ENCODE measurements at places on chromosomes 4 and X.

GRCh38 chrX:103831803-103832544 lies at the start of gene RAB9B:
Gene RAB9B (minus strand): TSS chrX:103832257. CDS start chrX:103825784, 6,473 bp downstream.
- DNase-seq = peak; percentile 20

GRCh38 chr4:15690020-15690809 lies 8.6 kb downstream of the FAM200B start:
- DNase-seq = no peak

DNA sequence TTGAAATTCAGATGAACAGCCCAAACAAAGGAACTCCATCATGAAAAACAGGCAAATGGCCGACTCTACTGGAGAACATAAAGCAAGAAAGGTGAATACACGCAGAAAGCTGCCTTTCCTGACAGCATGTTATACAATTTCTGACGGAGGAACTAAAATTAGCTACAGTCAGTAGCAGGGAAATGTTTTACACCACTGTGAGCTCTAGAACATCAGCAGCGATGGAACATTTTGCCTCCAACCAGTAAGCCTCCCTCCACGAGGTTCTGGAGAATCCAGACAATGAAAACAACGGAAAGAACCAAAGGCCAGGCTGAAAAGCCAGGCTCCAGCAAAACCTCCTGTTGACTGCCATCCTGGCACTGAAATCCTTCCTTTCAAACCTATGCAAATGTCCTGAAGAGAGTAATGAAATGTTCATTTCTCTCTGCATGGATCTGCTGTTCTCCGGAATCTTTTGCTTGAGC lies 78.9 kb downstream of the IRF2 start:
- no peak for DNase-seq

GRCh38 chr4:111986095-111986494 lies 159.2 kb upstream of the FAM241A start:
- DNase-seq = no peak

DNA sequence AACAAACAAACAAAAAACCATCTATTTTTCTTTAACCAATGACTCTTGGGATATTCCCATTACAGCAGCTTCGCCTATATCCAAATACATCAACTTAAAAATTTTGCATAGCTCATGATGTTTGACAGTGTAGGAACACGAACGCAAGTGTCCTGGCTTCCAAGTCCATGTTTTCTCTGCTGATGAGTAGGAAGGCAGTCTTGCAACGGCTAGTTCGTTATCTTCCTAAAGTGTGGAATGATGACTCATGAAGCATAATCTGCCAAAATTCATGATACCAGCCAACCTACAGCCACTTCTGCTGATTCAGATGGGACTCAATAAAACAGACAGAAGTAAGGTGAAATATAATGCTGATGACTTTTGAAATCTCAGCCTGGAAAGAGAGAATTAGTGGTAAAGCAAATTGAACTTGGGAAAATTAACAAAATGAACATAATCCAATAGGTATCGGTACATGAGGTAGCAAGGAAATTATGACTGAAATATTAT lies 6.4 kb upstream of the SEPTIN11 start:
- DNase-seq = no peak

GRCh38 chrX:71653344-71653743 lies 14.0 kb upstream of the LOC101059915 start:
- no peak for DNase-seq

- DNase-seq = no peak
Observed at GRCh38 chr4:145791988-145792387, 112.0 kb downstream of the C4orf51 start.

GRCh38 chr4:89152972-89153371 lies 41.6 kb downstream of the TIGD2 start:
- no peak for DNase-seq

- DNase-seq = no peak
Observed at GRCh38 chr4:47598320-47598719, 113.2 kb downstream of the ATP10D start.

GRCh38 chrX:7286168-7286837 lies 138.3 kb upstream of the PUDP start:
- DNase-seq = no peak

DNA sequence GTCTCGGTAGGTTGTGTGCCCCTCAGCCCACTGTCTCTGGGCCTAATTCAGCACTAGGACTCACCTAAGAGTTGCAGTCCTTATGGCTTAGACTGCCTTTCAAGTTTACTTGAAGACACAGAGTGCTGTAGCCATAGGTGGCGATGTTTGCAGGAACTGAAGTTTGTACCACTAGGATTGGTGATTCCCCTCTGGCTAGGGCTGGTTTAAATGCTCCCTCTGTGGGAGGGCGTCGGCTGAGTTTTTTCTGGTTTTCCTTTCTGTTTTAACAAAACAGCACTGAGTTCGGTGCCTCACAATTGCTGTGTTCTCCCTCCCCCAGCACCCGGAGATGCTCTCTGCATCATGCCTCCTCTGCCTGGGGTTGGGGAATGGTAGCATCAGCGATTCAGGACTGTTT lies 480.9 kb downstream of the PCDH11X start:
- no peak for DNase-seq

DNA sequence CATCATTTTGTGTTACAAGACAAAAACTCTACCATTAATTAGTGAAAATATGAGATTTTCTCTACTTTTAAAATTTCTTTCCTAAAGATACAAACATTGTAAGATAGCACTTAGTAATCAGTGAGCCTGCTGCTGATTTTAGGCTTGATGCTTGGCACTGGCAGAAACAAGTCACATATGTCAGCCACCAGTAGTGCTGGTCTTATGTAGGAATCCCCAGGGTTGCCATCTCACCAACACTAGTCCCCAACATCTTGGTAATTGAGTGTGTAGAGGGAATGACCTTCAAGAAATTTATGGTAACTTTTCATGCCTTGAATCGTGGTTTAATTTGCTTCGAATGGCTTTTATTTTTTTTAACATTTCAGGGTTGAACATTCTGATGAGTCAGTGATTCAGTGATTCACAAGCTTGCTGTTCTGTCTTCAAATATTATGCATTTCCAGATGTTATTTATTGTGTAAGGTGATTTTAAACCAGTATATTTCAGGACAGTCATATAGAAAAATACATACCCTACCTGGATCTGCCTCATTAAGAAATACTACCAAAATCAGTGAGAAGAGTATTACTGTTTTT lies 11.9 kb downstream of the EXOC1 start:
- DNase-seq = no peak

GRCh38 chr4:86934147-86934770 lies 552 bp upstream of the AFF1 start:
- DNase-seq = peak; percentile 14

GRCh38 chrX:118523920-118524319 lies 28.3 kb downstream of the DOCK11 start:
- DNase-seq = no peak

- peak; percentile 54 for DNase-seq
Observed at GRCh38 chrX:17459008-17459611, 84.1 kb downstream of the NHS start.

GRCh38 chr4:107736924-107737448 lies 17.0 kb upstream of the PAPSS1 start:
- no peak for DNase-seq

GRCh38 chr4:10728016-10728415 lies 43.4 kb upstream of the CLNK start:
- no peak for DNase-seq

DNA sequence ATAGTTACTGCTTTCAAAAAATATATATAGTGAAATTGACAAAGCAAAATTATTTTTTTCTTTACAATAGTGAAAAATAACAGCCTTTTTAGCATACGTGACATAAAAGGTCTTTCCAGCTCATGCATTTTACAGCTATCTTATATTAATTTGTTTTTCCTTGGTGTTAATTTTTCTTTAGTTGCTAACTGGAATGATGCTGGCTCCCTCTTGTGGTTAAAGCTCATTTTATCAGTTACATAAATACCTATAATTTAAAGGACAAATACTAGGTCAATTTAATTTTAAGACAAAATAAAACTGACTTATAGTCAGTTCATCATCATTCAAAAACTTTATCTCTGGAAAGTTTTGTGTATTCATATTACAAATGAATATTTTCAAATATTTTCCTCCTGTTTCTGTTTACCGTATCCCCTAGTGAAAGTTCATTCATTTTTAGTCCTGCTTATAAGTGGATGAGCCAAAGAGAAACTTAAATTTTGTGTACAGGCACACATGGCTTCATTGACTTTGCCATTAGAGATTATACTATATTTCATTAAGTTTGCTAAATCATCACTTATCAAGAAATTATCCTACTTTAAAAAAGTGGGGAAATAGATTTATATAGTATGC lies 9.9 kb upstream of the ANAPC4 start:
- no peak for DNase-seq

- no peak for DNase-seq
Observed at GRCh38 chr4:98030059-98030458, 113.2 kb downstream of the STPG2 start.

DNA sequence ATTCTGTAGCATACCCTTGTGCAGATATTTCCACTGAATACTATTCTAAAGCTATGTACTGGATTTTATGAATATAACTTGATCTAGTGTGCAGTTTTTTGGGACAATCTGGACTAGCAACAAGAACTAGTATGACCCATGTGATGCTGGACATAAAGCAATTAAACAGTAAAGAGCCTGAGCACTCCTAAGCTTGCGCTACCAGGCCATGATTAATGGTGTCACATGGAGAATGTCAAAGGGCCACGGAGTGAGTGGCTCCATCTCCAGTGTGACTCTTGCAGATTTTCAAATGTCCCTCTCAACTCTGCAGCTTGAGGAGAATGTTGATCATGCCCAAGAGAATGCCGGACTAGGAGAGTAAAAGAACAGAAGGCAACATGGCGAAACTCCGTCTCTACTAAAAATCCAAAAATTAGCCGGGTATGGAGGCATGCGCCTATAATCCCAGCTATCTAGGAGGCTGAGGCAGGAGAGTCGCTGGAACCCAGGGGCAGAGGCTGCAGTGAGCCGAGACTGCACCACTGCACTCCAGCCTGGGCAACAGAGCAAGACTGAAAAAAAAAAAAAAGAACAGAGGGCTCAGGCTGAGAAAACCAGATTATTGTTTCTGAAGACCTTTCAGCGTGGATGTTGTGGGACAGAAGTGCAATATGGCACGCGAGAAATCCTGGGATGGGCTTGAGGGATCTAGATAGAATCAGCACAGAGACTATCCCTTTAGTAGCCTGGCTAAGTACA lies 45.0 kb downstream of the TIGD2 start:
- DNase-seq = no peak

- no peak for DNase-seq
Observed at GRCh38 chr4:139331185-139331584, 28.9 kb upstream of the NDUFC1 start.

DNA sequence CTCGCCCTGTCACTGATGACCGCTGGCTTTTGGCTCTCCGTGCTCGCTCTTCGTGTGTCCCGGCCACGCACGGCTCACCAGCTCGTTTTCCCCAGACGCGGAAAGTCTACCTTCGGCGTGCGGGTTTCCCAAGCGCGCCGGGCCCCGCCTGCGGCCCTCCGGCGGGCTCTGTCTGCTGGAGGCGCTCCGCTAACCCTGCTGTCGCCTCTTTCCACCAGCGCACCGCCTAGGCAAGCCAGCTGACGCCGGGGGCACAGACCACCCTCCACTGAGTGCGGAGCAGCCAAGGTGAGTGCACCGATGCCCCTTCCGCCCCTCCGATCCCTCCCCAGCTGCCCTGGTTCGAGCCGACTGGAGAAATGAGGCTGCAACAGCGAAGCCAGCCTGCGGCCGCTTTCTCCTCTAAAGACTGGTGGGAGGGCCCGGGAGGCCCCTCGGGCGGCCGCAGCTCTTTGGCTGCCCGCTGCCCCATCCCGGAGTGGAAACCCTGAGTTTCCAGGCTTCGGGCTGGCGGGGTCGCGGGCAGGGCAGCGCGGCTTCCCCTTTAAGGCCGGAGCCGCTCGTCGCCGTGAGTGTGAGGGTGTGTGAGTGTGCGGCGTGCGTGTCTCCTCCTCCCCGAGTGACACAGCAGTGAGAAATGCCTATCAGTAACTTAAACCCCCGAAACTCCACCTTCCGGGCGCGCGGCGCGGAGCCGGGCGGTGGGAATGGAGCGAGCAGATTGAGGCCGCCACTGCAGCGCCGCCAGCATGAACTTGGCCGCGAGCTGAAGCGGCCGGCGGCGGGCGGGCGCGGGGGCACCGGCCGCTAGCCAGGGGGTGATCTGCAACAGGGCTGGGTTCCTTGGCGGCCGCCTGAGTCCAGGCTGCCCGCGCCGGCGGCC lies at the start of gene MAMLD1:
Gene MAMLD1, plus strand, starts transcription at position 719 of the 883 bp plus-strand sequence. CDS start 82,200 bp downstream, outside the sequence.
- peak; percentile 95 for DNase-seq

GRCh38 chr4:153901220-153901619 lies 112.3 kb upstream of the SFRP2 start:
- DNase-seq = no peak

DNA sequence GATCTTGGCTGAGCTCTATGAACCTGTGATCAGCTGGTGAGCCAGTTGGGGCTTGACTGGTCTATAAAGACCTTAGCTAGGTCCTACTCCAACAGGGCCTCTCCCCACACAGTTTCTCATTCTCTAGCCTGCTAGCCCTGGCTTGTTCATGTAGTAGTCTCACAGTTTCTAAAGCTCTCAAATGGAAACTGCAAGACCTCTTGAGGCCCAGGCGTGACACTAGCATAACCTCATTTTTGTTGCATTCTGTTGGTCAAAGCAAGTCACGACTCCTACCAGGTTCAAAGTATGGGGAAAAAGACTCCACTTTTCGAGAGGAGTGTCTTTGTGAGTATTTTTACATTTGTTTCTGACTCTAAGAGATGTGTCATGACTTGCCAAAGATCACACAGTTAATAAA lies 50.9 kb downstream of the CEP44 start:
- DNase-seq = no peak

GRCh38 chrX:19790829-19791228 lies 96.6 kb downstream of the SH3KBP1 start:
- no peak for DNase-seq

GRCh38 chrX:15864629-15865028 lies 10.0 kb upstream of the AP1S2 start:
- no peak for DNase-seq

DNA sequence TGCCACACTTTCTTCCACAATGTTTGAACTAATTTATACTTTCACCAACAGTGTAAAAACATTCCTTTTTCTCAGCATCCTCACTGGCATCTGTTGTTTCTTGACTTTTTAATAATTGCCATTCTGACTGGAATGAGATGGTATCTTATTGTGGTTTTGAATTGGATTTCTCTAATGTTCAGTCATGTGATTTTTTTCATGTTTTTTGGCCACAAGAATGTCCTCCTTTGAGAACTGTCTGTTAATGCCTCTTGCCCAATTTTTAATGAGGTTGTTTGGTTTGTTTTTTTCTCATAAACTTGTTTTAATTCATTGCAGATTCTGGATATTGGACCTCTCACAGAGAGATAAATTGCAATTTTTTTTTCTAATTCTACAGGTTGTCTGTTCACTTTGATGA lies 1195.2 kb downstream of the TECRL start:
- no peak for DNase-seq

- DNase-seq = no peak
Observed at GRCh38 chrX:69290292-69290691, 125.0 kb upstream of the PJA1 start.

GRCh38 chr4:37453281-37453998 lies 208.9 kb downstream of the NWD2 start:
- DNase-seq = peak; percentile 85

DNA sequence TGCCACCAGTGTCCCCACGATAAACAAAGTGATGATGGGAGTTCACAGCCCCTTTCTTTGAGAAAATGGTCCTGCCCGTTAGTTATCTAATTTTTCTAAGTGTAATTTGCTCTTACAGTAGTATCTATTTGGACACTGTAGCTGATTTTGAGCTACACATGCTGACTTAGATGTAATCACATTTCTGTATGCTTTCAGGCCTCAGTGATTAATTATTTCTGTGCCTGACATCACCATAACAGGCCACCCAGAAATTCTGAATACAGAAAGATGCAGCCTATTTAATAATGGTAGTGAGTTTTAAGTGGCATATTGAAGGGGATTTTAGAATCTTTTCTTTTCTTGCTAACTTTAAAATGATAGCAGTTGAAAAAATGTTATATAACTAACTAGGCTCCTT lies 147.6 kb upstream of the ANXA10 start:
- no peak for DNase-seq

Measured in lower leg skin (tissue), 4 donors.